ENCODE measurements at places on chromosomes 6 and 20.

DNA sequence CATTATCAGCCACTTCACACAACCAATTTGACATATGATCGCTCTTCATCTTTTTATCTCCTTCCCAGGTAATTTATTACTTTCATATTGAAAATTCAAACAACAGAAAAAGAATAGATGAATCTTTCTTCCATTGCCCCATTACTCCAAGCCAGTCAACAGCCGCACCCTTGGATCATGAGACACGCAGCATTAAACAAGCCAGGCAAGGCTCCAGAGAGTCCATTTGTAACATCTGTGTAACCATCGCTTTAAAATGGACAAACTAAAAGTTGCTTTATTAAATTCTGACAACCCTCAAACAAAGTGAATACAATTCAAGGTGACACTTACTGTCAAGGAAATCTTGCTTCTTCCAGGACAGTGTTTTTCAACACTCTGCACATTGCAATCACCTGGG is 200.3 kb downstream of the EPM2A start:
- no peak for DNase-seq

- no peak for DNase-seq
Measured at GRCh38 chr6:8860671-8861070, 425.3 kb upstream of the SLC35B3 start.

DNA sequence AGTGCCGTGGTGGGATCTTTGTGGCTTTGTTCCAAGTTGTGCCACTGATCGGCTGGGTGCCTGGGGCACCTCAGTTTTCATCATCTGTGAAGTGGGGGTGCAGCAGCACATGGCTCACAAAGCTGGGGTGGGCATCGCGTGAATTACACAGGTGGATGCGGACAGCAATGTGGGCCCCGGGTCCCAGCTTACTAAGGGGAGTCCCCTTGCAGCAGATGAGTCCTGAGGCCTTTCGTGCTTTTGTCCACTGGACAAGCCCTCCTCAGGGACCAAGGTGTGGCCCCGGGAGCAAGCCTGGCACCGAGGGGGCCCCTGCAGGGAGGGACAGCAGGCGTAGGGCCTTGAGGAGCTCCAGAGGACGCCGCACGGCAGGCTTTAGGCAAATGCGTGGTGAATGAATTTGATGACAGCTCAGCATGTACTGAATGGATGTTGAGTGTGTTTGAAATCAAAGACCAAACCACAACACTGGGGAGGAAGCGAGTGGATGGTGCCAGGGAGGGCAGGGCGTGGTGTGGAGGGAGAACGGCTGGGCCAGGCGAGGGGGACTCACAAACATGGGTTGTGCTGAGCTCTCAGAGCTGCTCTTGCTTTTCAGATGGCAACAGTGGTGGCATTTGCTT is 53.2 kb downstream of the IRF4 start:
- DNase-seq: no peak

DNA sequence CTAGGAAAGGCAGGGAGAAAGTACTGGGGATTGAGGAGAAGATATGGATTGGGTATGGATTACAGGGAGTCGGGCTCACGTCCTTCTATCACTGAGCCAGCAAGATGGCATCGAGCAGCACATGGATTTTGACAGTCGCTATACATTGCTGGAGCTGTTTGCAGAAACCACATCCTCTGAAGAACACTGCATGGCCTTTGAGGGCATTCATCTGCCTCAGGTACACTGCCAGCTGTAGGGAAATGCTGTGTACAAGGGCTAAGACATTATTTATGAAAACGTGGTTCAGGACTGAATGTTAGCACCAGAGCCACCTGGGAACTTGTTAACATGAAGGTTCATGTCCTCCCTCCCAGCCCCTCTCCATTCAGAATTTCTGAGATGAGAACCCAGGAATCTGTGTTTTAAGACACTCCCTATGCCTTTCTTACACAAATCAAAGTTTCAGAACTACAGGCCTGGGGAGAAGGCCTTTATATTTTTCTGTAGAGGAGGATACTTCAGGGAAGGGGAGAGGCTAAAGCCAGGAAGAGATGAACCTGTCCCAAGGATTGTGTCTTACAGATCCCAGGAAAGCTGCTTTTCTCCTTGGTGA is 3.5 kb downstream of the CUL9 start:
- no peak for DNase-seq

DNA sequence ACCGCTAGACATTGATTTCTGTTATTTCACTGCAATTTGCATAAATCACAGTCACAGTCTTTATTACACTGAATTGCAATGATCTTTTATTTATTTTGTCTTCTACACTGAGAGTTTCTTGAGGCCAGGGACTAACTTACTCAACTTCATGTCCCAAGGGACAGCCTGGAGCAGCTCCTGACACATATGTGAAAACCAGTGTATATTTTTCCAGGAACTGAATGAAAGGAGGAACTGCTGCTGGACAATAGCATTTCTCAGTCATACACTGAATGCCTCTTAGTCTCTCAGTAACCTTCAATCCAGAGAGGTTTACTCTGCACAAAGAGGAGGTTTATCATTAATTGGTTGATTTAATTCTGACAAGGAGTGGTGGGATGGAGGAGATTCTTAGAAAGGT is 5.9 kb downstream of the F13A1 start:
- no peak for DNase-seq

DNA sequence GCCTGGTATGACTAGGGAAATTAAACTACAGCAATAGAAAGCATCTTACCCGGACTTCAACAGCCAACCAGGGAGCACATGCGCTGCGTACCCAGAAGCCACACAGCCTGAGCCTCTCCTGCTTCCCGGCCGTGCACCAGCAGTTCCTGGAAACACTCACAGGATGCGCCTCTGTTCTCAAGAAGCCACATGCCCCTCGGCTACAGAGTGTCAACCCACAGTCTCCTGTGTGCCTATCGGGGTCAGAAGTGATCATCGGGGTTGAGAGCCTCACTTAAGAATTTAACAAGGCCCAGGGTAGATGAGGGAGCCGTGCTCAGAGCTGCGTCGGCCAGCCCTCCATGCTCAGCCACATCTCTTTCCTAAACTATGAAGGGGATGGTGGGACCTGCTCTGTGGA is 147.2 kb upstream of the GGTLC1 start:
- DNase-seq: no peak

GRCh38 chr6:147648916-147649315 is 140.4 kb downstream of the SAMD5 start:
- no peak for DNase-seq

DNA sequence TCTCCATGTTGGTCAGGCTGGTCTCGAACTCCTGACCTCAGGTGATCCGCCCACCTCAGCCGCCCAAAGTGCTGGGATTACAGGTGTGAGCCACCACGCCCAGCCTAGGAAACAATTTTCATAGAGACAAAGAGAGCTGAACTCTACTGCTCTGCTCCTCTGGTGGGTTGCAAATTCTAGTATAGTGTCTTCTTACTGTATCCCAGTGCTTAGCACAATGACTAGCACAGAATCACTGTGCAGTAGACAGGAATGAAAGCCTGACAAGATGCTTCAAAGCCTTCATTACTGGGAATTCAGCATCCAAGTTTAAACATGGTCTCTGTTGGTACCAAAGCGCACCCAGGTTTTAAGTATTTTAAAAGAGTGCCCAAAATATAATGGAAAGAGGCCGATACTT is 96.5 kb upstream of the SALL4 start:
- no peak for DNase-seq

- DNase-seq: no peak
Measured at GRCh38 chr6:124967444-124967843, 5.2 kb downstream of the RNF217 start.

- no peak for DNase-seq
Measured at GRCh38 chr6:320351-321157, 28.3 kb downstream of the DUSP22 start.

- DNase-seq: no peak
Measured at GRCh38 chr6:63806573-63806913, 170.9 kb downstream of the PHF3 start.

DNA sequence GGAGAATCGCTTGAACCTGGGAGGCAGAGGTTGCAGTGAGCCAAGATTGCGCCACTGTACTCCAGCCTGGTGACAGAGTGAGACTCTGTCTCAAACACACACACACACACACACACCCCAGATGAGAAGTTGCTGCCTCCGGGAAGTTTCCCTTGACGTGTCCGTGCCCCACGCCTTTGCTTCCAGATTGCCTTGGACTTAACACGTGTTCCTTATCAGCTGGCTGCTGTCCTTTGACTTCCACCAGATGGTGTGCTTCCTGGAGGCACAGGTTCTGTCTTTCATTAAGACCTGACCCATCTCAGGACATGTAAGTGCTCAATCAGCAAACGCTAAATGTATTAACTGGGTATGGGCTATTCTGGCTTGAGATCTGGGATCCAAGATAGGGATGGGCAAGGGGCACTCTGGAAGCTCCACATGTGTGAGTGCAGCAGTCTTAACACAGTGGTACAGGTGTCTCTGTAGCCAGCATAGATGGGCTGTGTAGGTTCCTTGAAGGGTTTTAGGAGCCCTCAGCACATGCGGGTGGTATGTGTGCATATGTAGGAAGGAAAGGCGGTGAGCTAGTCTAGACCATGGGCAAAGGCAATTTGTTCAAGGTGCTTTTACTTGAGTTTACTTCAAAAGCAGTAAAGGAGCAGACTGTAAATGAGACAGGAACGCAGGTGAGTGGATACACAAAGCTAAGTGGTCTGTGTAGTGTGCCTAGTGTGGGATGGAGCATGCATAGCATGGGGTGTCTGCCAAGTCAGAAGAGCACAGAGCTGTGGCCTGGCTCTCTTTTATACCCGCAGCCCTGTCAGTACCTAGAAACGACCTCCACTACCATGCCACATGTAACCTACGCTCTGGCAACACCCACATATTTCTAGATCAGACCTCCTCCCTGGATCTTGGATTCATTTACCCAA is 11.6 kb downstream of the PIGT start:
- DNase-seq: peak; percentile 8

DNA sequence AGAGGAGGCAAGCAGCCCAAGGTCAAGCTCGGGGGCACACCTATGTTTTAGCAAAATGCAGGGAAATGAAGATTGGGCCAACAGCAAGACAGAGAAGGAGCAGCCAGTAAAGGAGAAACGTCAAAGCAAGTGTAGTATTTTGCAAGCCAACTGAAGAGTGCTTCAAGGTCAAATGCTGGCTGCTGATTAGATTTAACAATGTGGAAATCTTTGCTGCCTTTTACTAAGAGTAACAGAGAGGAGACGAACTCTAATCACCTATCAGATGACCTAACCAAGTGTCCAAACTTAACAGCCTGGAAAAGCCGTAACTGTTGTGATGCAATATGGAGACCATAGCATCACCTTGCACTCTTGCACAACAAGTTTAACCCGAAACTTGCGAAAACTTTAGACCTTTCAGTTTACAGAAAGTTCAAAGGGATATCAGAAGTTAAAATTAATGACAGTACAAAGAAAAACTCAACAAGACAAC is 30.4 kb downstream of the AKIRIN2 start:
- peak; percentile 89 for DNase-seq

- peak; percentile 52 for DNase-seq
Measured at GRCh38 chr20:31607640-31608250, 2.7 kb downstream of the ID1 start.

- DNase-seq: no peak
Measured at GRCh38 chr20:4602297-4602631, 119.4 kb upstream of the PRND start.

All from amniotic epithelial cell (primary cell).